ENCODE measurements at places on chromosomes 3 and 15. TPM values are rescaled to one million over a fixed set of nuclear protein-coding genes. Genes with fewer than 3 reads are reported as not detected.

- DNase-seq, result no peak
- H3K27me3 ChIP-seq, result no peaks in the 10 kb centered on the region
- no peak overlapping the region for H3K4me3 ChIP-seq
- H3K27ac ChIP-seq, result no peak overlapping the region
These were observed 282.9 kb upstream of the COL8A1 start for GRCh38 chr3:99355465-99355864.

GRCh38 chr3:113441051-113441770, at the start of gene CFAP44:
Gene CFAP44 (minus strand): TSS chr3:113441493. CDS start chr3:113433664, 7,829 bp downstream.
- DNase-seq, result peak; percentile 94
- no peaks in the 10 kb centered on the region for H3K4me1 ChIP-seq
- H3K27ac ChIP-seq, result peak within 1 kb of the TSS; percentile 21
- H3K4me3 ChIP-seq, result peak within 1 kb of the TSS; percentile 43
- no peaks in the 10 kb centered on the region for H3K36me3 ChIP-seq

DNA sequence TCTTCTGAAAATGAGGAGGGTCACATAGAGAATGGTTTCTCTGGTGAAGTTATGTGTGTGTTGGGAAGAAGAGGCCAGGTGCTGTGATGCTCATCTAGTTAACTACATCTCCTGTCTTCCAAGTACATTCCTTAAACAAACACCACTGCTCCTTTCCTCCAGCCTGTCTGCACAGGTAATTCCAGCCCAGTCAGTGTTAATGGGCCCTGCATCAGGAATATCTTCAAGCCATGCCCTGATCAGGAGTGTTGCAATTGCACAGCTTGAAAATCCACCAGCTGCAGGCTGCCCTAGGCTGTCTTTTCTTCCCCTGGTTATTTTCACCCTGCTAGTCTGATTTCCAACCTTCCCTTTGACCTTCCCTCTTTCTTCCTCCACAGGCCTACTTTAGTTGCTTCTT, 41.9 kb upstream of the LMOD3 start:
- DNase-seq, result no peak
- no peaks in the 10 kb centered on the region for H3K4me1 ChIP-seq
- no peaks in the 10 kb centered on the region for H3K36me3 ChIP-seq
- H3K27me3 ChIP-seq, result no peaks in the 10 kb centered on the region
- H3K4me3 ChIP-seq, result no peak overlapping the region

DNA sequence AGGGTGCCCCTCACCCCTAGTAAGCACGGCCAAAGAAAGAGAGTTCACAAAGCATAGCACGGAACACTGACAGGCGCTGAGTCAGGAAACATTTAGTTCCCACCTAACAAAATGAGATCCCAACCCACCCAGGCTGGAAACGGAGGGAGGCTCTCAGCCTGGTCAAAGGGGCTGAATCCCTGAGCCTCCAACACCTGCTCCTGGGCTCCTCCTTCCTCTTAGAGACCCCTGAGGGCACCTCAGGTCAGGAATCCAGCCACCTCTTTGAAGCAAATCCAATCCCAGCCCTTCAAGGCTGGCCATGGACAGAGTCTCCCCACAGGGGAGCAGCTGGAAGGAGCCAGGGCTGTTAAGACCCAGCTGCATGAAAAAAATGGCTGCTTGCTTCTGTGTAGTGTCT, 154.4 kb upstream of the HES1 start:
- H3K4me3 ChIP-seq, result no peak overlapping the region
- H3K27me3 ChIP-seq, result peaks cover 5% of the 10 kb centered on the region
- H3K4me1 ChIP-seq, result no peaks in the 10 kb centered on the region
- H3K36me3 ChIP-seq, result no peaks in the 10 kb centered on the region
- H3K27ac ChIP-seq, result no peak overlapping the region
- no peak for DNase-seq

BFSP2 gene
- not detected for total RNA-seq

LRTM1 gene
- total RNA-seq, result not detected

PYGO1 gene
- 1.1 TPM for total RNA-seq

FANCD2 gene
- total RNA-seq, result 77.8 TPM

C15orf39 gene
- 35.6 TPM for total RNA-seq
